HS-5 (cell line): ENCODE measurements at places on chromosomes 5 and 9.

DNA sequence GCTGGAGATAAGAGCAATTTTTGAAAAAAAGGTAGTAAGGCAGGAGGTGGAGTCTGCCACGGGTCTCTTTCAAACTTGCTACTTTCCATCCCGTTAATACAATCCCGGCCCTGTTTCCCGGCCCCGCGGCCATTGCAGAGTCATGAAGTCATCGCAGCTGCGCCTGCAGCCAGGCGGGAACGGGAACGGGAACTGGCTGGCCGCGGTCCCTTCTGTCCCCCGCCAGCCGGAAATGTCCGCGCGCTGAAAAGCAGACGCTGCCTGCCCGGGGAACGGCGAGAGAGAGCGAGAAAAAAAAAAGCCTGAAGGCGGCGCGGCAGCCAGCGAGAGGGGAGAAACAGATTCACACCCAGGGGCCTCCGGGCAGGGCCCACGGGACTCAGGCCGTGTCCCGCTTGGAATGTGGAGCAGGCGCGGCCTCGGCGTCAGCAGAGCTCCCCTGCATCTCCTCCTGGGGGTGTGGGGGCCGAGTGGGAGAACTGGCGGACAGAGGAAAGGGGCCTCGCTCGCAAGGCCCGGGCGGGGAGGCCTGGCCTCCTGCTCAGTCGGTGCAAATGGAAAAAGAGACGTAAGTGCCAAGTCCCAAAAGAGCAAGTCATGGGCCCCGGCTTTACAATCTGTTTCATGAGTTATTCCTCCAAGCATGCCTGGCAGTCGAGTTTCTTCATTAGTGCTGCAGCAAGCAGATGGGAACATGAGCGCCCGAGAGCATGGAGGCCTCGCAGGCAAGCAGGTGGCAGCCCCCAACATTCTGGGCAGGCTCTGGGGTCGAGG, 201.2 kb upstream of the GAS1 start:
- peak; percentile 29 for DNase-seq

GRCh38 chr5:12570688-12571087, 666.4 kb upstream of the CTNND2 start:
- peak; percentile 13 for DNase-seq

DNA sequence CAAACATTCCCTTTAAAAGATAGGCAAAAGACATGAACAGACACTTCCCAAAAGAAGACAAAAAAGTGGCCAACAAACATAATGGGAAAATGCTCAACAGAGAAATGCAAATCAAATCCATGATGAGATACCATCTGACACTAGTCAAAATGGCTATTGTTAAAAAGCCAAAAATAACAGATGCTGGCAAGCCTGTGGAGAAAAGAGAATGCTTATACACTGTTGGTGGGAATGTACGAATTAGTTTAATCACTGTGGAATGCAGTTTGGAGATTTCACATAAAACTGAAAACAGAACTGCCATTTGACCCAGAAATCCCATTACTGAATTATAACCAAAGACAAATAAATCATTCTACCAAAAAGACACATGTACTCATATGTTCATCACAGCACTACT, 58.3 kb upstream of the WDR41 start:
- DNase-seq = no peak

- DNase-seq = no peak
Measured at GRCh38 chr9:127142291-127142690, 19.9 kb upstream of the ANGPTL2 start.

DNA sequence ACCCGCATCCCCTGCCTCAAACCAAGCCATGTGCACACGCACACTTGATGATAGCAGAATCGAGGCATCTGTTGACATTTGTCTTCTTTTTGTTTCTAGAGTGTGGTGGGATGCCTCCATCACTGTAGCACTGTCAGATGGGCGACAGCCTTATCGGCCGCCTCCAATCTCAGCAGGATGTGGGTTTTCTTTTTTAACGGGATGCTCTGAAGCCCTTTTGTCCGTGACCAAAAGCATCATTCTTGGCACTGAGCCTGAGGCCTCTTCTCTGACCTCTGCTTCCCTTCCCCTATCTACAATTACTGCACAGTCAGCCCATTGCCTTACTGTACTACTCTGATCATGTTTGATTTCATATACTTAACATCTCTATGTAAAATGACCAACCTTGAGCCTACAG, 78.3 kb downstream of the LMNB1 start:
- no peak for DNase-seq

DNA sequence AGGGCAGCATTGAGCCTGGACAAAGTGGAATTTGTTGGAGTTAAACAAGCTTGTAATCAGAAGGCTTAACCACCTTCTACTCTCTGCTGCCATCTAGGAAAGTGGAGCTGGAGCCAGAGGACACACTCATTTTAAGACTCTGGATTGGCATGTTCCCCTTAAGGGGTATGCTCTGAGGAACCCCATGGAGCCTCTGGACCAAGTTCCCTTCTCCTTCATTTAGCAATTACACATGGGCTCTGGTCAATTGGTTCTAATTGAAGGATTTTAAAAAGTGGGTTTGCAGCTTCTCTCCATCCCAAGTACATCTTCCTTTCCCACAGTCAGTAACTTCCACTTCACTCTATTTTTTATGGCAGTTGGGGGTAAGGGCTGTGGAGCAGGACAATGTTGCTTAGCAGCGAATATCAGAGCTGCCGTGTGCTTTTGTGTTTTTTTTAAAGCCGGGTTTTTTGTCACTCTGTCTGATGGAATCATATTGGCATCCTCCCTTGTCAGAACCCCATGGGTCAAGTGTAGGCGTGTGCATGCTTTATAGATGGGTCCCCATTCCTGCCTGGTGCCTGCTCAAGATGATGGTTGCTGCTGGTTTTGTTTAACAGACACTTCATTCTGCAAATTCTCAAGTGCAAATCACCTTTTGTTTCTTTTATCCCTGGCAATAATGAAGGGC, 330.7 kb upstream of the ADAMTSL1 start:
- no peak for DNase-seq

- DNase-seq = no peak
Measured at GRCh38 chr5:71652349-71652748, 65.2 kb downstream of the MCCC2 start.
